Vagina (tissue), 2 donors: ENCODE measurements at places on chromosomes 11 and 22. TPM values are rescaled to one million over a fixed set of nuclear protein-coding genes. Genes with fewer than 3 reads are reported as not detected.

ARHGEF17 gene
- 32.9 TPM for total RNA-seq

SLC22A12 gene
- total RNA-seq, result not detected

- H3K4me3 ChIP-seq, result no peak overlapping the region
- DNase-seq, result no peak
- H3K4me1 ChIP-seq, result no peaks in the 10 kb centered on the region
- H3K27me3 ChIP-seq, result no peaks in the 10 kb centered on the region
Observed at GRCh38 chr11:110878513-110878912, 166.3 kb upstream of the ARHGAP20 start.

- no peaks in the 10 kb centered on the region for H3K27me3 ChIP-seq
- no peak overlapping the region for H3K27ac ChIP-seq
- DNase-seq, result no peak
- no peak overlapping the region for H3K4me3 ChIP-seq
Observed at GRCh38 chr11:118783724-118784495, 7.1 kb downstream of the DDX6 start.

- H3K4me1 ChIP-seq, result no peaks in the 10 kb centered on the region
- no peak overlapping the region for H3K27ac ChIP-seq
- no peaks in the 10 kb centered on the region for H3K36me3 ChIP-seq
- DNase-seq, result no peak
Observed at GRCh38 chr22:31561238-31561887, 65.0 kb downstream of the SFI1 start.

DNA sequence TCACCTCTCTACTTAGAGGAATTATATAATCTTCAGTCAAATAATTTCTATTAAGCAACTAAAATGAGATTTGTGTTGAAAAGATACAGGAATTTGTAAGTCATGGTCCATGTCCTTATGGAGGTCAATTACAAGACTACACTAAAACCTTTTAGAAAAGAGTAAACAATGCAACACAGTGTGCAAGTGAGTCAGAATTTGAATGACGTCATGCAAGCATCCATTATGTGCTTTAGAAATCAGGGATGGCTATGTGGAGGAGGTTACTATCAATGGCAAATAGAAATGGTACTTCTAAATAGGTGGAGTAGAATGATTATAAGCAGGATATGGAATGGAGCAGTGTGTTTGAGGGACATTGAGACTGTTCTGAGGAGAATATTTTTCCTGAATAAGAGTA is 16.6 kb downstream of the OR10D3 start:
- no peaks in the 10 kb centered on the region for H3K4me1 ChIP-seq
- H3K4me3 ChIP-seq, result no peak overlapping the region
- no peaks in the 10 kb centered on the region for H3K36me3 ChIP-seq

DNA sequence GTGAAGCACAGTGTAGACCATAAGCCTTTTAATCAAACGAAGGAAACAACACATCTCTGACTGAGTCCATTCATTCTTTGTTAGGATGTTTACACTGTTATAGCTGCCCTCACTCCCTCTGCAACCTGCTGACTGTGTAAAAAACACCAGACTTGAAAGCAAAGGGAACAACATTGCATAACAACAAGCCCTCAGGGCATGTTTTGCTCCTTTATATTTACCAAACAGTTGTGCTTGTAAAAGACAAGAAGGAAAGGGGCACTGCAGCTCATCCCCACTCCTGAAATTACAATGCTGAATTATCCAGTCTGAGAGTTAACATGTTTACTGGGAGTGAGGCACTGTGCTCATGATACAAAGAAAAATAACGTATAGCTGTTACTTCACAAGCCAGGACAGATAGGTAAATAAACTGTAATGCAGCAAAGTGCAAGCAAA is 46.4 kb downstream of the RAB30 start:
- H3K4me1 ChIP-seq, result peaks cover 31% of the 10 kb centered on the region
- no peaks in the 10 kb centered on the region for H3K36me3 ChIP-seq
- H3K27me3 ChIP-seq, result no peaks in the 10 kb centered on the region
- H3K27ac ChIP-seq, result no peak overlapping the region

CARD16 gene
- 26.8 TPM for total RNA-seq

APOBEC3B gene
- not detected for total RNA-seq

DNA sequence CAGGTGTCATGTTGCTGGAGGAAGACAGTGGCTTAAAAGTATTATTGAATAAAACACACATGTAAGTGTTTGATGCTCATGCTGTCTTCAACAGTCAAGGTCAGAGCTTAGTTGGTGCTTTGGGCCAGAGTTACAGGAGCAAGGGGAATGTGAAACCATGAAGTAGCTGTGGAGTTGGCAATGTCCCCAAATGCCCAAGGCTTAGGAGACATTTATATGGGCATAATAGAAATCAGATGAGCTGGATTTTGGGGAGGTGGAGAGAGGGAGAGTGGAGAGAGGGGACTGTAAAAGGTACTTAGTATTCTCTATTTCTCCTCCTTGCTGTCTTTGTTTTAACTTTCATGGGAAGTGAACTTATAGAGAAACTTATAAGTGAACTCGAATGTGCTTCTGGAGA is 407.8 kb downstream of the ETS1 start:
- no peaks in the 10 kb centered on the region for H3K36me3 ChIP-seq
- H3K4me3 ChIP-seq, result no peak overlapping the region
- no peak overlapping the region for H3K27ac ChIP-seq
- no peaks in the 10 kb centered on the region for H3K4me1 ChIP-seq
- DNase-seq, result no peak
- no peaks in the 10 kb centered on the region for H3K27me3 ChIP-seq

KDM2A gene
- total RNA-seq, result 51.8 TPM

- no peak overlapping the region for H3K4me3 ChIP-seq
- DNase-seq, result no peak
- no peak overlapping the region for H3K27ac ChIP-seq
- no peaks in the 10 kb centered on the region for H3K27me3 ChIP-seq
Observed at GRCh38 chr22:24128631-24129262, 52.5 kb upstream of the SUSD2 start.

HEPN1 gene
- total RNA-seq, result not detected

GRCh38 chr11:67349036-67349435 is 4.3 kb downstream of the POLD4 start:
- H3K27ac ChIP-seq, result no peak overlapping the region
- DNase-seq, result no peak
- peaks cover 60% of the 10 kb centered on the region for H3K4me1 ChIP-seq
- no peaks in the 10 kb centered on the region for H3K27me3 ChIP-seq
- no peaks in the 10 kb centered on the region for H3K36me3 ChIP-seq
- no peak overlapping the region for H3K4me3 ChIP-seq

DNA sequence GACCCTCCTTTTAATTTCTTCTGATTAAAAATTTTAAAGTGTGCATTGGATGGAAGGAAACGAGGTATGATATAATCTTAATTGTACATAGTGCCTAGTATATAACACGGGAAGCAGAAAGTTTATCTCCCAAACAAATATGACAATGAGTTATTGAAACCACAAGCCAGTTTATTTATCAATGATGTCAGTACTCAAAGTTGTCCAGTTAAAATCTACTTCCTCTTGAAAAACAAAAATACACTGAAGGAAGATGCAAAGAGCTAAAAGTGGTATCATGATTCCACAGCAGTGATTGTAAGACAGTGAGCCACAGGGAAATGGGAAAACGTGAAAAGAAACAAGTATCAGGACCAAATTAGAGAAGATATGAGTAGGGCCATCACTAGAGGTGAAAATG is 18.8 kb upstream of the OR5B21 start:
- H3K27ac ChIP-seq, result no peak overlapping the region
- no peaks in the 10 kb centered on the region for H3K4me1 ChIP-seq
- no peaks in the 10 kb centered on the region for H3K27me3 ChIP-seq

DNA sequence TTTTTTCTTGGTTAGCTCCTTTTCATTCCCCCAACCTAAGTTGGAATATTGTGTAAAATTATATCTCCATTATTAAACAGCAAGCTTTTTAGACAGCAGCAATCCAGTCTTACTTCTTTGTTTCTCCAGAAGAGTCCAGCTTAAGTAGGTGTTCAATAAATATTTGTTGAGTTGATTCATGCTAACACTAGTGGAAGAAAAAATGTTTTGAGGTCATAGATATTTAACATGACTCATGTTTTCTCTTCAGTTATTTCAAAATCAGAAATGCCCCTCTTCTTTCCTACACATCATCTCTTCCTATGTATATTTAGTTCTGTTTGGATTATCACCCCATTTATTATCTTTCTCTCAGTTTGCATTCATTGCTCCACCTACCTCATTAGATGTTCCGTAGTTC is 20.3 kb downstream of the CCDC83 start:
- no peak overlapping the region for H3K27ac ChIP-seq

DNA sequence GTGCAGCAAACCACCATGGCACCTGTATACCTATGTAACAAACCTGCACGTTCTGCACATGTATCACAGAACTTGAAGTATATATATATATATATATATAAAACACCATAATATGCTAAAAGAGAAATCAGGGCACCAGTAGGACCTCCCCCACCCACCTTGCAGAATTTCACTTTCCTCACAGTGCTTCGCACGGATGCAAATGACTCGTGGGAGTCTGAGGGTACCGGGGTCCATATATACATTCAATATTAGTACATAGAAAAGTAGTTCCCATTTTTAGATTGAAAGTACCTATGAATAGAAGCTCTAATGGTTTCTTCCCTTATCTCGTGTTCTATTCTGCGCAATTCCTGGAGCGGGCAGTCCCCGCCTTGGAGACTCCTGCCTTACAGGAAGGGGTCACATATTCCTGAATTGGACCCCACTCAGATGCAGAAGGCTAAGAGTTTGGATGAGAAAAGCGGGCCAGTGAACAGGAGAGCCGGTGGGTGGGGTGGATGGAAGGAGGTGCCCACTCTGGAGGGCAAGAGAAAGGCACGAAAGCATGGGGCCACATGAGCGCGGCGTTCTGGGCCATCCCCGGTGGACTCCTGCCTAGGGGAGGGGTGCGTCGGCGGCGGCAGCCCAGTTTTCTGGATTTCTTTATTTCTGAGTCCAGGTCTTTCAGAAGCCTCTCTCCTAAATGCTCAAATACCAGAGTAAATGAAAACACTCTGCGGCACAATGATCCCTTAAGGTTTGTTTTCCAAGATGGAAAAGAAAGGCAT is 136.3 kb downstream of the ETS1 start:
- no peak for DNase-seq
- peak overlapping the region; percentile 67 for H3K27ac ChIP-seq
- H3K36me3 ChIP-seq, result no peaks in the 10 kb centered on the region
- H3K4me1 ChIP-seq, result peaks cover 14% of the 10 kb centered on the region

PHLDB1 gene
- 119 TPM for total RNA-seq

DNA sequence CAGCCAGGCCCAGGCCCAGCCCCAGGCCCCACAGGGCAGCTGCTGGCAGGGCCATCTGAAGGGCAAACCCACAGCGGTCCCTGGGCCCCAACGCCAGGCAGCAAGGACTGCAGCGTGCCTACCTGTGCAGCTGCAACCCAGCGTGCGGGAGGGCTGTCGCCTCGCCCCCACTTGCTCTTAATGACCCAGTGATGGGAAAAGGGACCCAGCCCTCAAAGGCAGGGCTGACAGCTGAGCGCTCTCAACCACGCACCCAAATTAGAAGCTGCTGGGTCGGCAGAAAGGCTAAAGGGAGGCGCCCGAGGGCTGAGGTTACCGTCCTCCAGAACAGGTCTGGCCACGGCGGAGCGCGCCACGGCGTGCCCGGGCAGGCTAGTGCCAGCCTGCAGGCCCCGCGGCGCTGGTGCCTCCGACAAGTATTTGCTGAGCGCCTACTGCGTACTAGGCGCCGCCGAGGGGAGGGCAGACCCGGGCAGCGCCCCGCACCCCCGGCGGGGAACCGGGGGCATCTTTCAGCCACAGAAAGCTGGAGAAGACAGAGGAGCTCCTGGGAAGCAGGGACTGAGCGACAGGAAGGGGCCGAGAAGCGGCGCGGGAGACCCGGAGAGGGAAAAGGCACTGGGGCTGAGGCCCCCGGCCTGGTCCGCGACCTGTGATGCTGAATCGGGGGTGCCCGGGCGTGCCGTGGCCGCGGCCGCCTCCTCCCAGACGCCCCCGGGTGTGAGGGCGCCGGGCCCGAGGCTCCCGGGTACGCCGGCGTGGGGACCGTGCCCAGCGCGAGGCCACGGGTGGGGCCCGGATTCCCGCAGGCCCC is 773 bp downstream of the HRAS start:
- DNase-seq, result no peak
- peak overlapping the region; percentile 91 for H3K4me3 ChIP-seq
- peak overlapping the region; percentile 90 for H3K27ac ChIP-seq
- H3K4me1 ChIP-seq, result peaks cover 49% of the 10 kb centered on the region

- no peak for DNase-seq
- H3K4me1 ChIP-seq, result no peaks in the 10 kb centered on the region
- no peaks in the 10 kb centered on the region for H3K36me3 ChIP-seq
- no peak overlapping the region for H3K4me3 ChIP-seq
- no peaks in the 10 kb centered on the region for H3K27me3 ChIP-seq
Observed at GRCh38 chr11:71326328-71326940, 74.1 kb upstream of the SHANK2 start.

DNA sequence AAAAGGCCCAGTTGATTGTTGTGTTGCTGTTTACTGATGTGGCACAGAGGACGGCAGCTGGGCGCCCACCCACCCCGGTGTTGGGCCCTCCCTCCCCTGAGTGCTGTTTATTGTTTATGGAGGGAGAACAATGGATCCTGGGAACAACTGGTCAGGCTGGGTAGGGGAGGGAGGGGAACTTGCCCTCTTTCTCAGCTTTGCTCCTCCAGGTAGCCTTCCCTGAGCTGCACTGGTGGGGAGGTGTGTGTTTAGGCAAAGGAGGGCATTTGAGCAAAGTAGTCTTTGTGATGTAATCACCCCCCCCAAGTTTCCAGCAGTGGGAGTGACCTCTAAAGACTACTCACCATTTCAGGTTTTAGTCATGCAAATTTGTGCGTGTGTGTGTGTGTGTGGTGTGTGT is 1035.3 kb downstream of the NTM start:
- H3K4me1 ChIP-seq, result no peaks in the 10 kb centered on the region
- no peak overlapping the region for H3K4me3 ChIP-seq
- no peak for DNase-seq

GRCh38 chr22:27226666-27227065 is 569.3 kb downstream of the MIAT start:
- no peak overlapping the region for H3K4me3 ChIP-seq
- no peaks in the 10 kb centered on the region for H3K27me3 ChIP-seq
- H3K27ac ChIP-seq, result no peak overlapping the region
- no peaks in the 10 kb centered on the region for H3K36me3 ChIP-seq

GRCh38 chr11:41382927-41383326 is 76.5 kb downstream of the LRRC4C start:
- H3K36me3 ChIP-seq, result no peaks in the 10 kb centered on the region
- no peaks in the 10 kb centered on the region for H3K4me1 ChIP-seq
- no peak overlapping the region for H3K4me3 ChIP-seq
- no peak overlapping the region for H3K27ac ChIP-seq
- DNase-seq, result no peak

DNA sequence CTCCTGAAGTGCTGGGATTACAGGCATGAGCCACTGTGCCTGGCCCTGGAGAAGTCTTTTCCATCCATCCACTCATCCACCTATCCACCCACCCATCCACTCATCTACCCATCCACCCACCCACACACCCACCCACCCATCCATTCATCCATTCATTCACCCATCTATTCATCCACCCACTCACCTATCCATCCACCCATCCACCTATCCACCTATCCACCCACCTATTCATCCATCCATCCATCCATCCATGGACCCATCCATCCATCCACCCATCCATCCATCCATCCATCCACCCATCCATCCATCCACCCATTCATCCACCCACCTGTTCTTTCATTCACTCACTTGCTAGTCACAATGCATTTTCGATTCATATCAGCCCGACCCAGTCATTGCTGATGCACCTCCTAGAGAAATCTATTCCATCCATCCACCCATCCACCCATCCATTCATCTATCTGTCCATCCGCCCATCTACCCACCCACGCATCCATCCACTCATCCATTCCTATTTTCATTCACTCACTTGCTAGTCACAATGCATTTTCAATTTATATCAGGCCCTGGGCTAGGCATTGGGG is 17.7 kb upstream of the SUN2 start:
- peaks cover 13% of the 10 kb centered on the region for H3K4me1 ChIP-seq
- no peaks in the 10 kb centered on the region for H3K27me3 ChIP-seq
- H3K4me3 ChIP-seq, result no peak overlapping the region
- no peak overlapping the region for H3K27ac ChIP-seq
